Activated naive CD8-positive, alpha-beta T cell treated with anti-CD3 and anti-CD28 coated beads, Interleukin-2, amount 10 ng/mL, durations not matched to agents 7 days and 5 days (primary cell): ENCODE measurements at places on chromosomes 1 and 21. TPM values are rescaled to one million over a fixed set of nuclear protein-coding genes. Genes with fewer than 3 reads are reported as not detected.

The IPO13 gene
- total RNA-seq, result 24.1 TPM

The TNFRSF9 gene
- 3.2 TPM for total RNA-seq

The LMOD1 gene
- total RNA-seq, result not detected

DNA sequence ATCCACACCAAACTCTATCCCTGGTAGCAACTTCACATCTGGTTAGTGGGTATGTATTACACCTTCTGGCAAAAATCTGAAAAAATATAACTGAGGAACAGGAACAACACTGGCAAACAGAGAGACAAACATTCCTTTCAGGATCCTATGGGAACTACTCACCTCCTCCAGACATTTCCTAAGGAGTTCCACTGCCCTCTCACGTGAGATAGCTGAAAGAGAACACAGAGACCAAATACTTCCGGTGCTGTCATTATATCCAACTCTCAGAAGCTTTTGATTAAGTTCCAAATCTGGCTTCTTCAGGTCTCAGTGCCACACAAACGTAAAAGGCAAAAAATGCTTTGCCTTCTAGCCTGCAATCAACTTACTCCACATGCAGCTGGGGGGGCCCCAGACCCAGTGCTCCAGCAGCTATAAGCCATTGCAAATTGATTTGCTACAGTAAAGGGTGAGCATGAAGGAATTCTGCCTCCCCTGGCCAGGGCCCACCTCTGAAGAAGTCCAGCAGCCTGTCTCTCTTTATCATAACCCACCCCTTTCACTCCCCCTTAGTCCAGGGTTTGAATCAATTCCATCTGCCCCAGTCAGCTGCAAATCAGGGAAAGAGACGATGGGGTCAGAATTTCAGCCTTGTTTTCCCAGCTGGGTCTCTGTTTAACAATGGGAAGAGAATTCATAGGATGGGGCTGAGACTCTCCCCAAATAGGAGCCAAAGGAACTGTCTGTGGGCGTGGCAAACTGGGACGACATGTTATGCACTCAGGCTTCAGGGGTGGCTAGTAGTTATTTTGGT is 32.2 kb downstream of the TFAP2E start:
- H3K36me3 ChIP-seq, result peaks cover 29% of the 10 kb centered on the region
- no peak overlapping the region for H3K27ac ChIP-seq
- no peak for DNase-seq
- H3K27me3 ChIP-seq, result no peaks in the 10 kb centered on the region
- H3K4me1 ChIP-seq, result peaks cover 8% of the 10 kb centered on the region
- no peak overlapping the region for H3K4me3 ChIP-seq

DNA sequence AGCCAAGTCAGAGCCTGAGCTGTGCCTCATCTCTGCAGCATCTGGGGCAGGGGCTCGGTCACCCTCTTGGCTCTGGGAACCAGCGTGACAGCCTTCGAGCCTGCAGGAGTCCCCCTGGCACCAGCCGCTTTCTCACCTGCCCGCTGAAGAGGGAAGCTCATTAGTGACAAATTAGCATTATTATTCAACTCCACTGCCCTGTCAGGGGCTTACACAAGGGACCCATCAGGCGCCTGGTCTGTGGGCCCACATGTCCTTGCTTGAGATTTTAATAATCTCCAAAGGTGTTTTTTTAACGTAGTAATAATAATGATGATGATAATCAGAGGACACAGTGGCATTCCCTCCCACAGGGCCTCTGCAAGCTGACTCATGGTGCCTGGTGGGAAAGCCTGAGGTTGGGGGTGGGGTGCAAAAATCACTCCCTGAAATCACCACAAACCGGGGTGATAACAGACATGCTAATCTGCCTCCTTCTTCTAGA is 98.1 kb upstream of the IGSF21 start:
- no peaks in the 10 kb centered on the region for H3K4me1 ChIP-seq
- H3K27ac ChIP-seq, result no peak overlapping the region
- no peak overlapping the region for H3K4me3 ChIP-seq
- DNase-seq, result no peak
- H3K36me3 ChIP-seq, result no peaks in the 10 kb centered on the region

GRCh38 chr1:51859333-51859732 is 19.2 kb downstream of the NRDC start:
- no peak overlapping the region for H3K4me3 ChIP-seq
- peaks cover 16% of the 10 kb centered on the region for H3K36me3 ChIP-seq
- no peaks in the 10 kb centered on the region for H3K27me3 ChIP-seq
- no peak overlapping the region for H3K27ac ChIP-seq

GRCh38 chr21:36591326-36591970 is 107.5 kb upstream of the SIM2 start:
- no peak overlapping the region for H3K4me3 ChIP-seq
- no peaks in the 10 kb centered on the region for H3K4me1 ChIP-seq

- no peak overlapping the region for H3K27ac ChIP-seq
- H3K27me3 ChIP-seq, result no peaks in the 10 kb centered on the region
- no peaks in the 10 kb centered on the region for H3K4me1 ChIP-seq
- no peaks in the 10 kb centered on the region for H3K36me3 ChIP-seq
These were observed 14.5 kb downstream of the KRTAP10-1 start for GRCh38 chr21:44525391-44526095.
